CD8-positive, alpha-beta T cell (primary cell): ENCODE measurements at places on chromosomes 2 and 18.

DNA sequence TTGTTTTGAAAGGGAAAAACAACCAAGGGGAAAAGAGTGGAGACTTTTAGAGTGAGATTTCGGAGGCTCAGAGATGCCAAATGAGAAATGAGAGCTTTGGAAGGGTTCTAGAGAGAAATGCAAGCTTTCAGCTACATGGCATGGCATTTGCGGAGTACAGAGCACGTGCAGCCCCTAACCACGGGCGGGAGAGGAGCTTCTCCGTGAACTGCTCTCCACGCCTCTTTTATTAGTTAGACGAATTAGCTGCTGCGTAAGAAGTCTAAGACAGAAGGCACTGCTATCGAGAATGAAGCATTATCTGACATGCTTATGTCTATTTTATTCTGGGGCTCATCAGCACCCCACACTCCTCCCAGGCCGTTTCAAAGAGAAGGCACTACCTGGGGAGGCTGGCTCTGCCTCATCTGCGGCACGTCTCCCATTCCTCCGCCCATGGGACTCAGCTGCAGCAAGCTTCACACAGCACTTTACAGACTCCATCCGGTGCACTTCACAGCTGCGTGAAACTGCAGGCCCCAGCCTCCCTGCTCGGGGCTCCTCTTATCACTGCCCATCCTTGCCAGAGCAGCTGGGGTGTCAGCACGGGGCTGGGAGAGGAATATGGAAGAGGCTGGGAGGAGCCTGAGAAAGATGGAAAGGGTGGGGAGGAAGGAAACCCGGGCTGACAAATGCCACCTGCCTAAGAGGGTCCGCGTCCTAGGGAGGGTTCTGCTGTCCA, 207.3 kb upstream of the APCDD1 start:
- no peak for DNase-seq

GRCh38 chr2:187393211-187393610, 54.8 kb downstream of the CALCRL start:
- no peak for DNase-seq

DNA sequence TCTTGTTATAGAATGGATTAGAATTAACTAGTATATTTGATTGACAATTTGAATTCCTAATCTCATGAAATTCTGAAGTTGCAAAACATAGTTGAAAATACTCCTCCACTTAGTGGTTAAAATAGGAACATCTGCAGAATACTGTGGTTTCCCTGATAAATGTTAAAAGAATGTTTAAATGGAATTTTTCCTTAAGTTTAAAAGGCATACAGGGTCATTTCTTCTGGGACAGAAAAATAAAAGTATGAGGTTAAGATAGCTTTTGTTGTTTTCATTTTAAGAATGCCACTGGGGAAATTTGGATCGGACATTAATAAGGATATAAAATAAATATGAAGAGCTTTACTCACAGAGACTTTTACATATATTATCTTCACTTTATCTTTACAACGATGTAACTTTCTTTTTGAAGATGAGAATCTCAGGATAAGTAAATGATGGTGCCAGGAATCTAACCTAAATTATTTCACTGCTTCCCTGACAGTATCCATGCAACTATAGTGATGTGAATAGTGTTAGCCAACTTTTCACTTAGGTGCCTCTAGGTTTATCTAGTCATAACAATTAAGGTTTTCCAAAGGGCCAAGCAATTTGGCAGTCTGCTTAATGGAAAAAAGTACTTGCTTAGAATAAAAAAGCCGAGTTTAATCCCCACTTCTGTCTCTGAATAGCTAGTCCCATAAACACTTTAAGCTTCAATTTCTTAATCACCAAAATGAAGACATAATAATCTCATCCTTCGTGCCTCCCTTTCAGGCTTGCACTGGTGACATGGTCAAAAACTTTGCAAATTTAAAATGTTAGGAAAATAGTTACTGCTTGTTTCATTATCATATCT, 151.8 kb upstream of the STK17B start:
- DNase-seq: no peak

- DNase-seq: no peak
Measured at GRCh38 chr2:557635-558301, 119.4 kb downstream of the TMEM18 start.

DNA sequence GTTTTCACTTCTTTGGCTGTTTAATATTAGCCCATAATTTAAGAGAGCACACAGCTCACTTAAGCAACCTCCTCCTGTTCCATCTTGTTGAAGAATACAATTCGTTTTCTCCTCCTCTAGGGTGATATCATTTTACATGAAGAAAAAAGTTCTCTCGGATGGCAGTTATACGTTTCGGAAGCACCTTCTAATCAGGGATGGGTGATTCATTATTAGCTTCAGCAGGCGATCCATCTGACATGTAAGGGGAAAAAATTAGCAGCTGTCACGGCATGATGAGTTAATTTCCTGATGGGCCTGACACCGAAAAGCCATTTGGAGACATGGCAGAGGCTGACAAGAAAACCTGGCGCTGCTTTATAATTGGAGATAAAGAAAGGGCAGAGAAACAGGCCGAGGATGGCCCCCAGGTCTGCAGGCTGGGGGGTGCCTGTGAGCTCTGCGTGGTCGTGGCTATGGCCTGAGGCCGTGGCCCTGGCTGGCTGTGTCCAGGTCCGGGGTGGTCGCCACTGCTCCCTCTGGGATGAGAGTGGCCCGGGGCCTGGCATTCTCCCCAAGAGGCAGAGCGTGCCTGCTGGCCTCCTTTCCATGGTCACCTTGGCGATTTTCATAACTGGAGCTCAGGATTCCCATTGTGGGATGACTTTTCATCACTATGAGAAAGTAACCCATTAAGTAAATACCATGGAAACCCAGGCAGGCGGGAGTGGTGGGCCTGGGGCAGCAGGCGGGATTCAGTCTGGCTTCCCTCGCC, 140.1 kb downstream of the PTGR3 start:
- DNase-seq: no peak

DNA sequence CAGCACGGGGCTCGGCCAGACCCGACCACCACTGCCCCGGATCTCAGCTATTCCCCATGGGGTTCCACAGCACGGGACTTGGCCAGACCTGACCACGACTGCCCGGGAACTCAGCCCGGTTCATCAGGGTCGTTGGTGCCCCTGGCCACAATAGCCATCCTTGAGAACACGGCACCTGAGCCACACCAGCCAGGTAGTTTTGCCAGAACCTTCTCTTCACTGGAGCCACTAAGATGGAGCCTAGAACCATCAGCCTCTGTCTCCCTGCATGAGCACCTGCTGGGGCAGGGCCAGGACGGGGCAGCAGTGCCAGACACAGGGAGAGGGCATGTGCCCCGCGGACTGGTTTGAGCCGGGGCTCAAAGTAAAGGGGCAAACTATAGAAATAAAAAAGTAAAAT, 11.4 kb upstream of the KCNG2 start:
- no peak for DNase-seq

DNA sequence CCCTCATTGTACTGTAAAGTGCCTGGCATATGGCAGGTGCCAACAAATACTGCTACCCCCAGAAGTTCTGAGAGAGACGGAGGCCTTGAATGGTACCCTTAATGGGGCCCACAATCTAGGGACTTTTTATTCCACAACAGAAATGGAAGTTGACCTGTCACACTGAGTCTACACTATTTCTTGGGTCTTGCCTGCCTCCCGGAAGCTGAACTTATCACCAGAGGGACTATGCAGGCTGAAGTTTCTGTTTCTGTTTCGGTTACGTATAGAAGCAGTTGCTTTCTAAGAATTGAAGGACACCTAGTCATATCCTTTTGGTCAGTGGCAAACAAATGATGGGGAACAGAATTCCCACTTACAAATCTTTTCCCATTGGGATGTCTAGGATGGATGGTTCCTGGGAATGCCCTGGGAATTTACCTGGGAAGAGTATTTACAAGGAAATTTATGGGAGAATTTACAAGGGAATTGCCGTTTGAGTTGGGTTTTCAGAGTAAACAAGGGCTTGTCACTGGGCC, 74.2 kb downstream of the HS1BP3 start:
- DNase-seq: no peak

DNA sequence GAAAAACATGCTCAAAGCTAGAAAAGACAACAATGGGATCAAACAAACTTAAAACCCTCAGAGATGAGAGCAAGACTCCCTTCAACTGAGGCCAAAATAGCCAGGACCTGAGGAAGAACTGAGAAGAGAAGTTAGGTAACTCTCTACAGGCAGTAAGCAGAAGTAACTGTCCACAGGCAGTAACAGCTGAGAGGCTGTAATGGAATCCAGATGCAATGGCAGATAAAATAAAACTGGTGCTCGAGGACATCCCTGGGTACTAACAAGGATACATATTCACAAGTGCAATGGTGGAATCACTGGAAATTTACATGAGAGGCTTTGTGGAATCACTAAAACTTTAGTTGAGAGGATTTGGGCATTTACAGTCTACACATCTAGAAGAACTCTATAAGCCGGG, 30.4 kb upstream of the C2orf66 start:
- no peak for DNase-seq

DNA sequence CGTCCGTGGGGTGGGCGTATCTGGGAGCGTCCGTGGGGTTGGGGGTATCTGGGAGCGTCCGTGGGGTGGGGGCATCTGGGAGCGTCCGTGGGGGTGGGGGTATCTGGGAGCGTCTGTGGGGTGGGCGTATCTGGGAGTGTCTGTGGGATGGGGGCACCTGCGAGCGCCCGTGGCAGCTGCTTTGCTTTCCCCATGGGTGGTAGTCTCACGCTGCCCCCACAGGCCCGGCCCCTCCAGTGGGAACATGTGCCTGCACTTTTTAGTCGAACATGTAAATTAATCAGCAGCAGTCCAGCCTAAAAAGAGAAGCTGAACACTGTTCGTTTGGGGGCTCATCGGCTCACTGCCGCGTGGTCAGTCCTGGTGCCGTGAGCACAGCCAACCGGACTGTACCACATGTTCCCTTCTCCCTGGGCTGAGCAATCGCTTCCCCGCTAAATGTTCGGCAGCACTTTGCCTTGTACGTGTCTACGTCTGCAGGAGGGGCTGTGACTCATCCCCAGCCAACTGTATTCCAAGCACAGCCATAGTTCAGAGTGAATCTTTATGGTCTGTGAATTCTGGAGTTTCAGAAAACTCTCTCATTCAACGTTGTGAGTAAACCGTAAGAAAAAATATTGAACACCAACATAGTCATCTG, 271.5 kb downstream of the AGAP1 start:
- DNase-seq: no peak

DNA sequence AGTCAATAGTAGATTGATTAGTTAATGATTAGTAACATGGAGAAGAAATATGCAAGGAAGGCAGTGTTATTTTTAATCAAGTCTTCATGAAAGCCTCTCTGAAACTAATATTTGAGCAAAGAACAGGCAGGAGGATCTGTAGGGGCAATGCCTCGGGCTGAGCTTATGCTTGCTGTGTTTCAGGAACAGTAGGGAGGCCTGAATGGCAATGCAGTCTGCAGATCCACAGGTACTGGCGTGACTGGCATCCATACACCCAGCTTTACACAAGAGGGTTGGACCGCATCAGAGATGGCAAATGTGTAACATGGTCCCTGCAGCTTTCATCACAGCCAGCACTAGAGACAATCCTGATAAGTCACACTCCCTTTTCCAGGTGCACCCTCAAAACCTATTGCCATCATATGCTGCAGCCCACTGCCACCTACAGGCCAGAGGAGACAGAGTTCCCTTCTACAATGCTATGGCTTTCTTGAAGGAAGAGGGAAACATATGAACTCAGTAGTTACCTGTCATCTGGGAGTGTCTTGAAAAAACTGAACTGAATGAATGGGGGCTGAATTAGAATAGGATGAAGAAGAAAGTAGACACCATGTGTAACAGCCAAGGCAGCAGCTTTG, 582.4 kb upstream of the RAB6C start:
- no peak for DNase-seq

DNA sequence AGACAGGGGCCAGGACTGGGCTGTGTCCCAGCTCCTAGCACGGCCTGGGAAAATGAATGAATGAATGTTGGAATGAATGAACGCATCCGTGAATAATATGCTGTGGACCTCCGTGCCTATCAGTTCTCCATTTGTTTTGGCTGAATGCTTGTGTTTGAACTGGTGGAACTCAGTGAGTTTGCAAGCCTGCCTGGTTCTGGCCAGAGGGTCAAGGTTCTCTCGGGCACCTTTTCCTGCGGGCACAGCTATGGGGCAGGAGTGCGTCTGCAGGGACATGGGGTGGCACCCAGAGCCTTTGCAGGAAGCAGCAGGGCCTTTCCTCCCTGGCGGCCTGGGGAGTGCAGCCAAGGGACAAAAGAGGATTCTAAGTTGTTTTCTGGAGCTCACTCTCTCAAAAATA, 17.6 kb upstream of the PDIA6 start:
- DNase-seq: no peak

DNA sequence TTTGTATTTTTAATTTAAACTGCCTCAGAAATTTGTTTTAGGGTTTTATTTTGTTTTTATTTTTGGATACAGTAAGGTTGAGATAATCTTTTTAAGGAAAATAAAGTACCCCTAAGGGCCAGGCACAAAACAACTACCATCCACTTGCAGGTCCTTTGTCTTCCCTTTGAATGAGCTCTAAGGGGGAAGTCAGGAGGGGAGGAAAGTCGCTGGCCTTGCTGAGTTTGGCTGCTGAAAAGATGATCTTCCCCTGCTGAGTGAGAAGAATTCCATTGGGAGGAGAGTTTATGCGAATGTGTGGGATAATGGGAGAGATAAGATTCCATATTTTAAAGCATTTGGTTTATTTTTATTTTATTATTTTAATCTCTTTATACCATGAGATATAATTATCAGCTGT, 100.7 kb downstream of the ARHGAP15 start:
- DNase-seq: no peak

- no peak for DNase-seq
Measured at GRCh38 chr2:190634381-190634780, 14.5 kb upstream of the NAB1 start.

GRCh38 chr2:70817284-70817954, 3.0 kb downstream of the CLEC4F start:
- no peak for DNase-seq

- no peak for DNase-seq
Measured at GRCh38 chr2:102129951-102130646, 12.4 kb upstream of the IL1R1 start.

DNA sequence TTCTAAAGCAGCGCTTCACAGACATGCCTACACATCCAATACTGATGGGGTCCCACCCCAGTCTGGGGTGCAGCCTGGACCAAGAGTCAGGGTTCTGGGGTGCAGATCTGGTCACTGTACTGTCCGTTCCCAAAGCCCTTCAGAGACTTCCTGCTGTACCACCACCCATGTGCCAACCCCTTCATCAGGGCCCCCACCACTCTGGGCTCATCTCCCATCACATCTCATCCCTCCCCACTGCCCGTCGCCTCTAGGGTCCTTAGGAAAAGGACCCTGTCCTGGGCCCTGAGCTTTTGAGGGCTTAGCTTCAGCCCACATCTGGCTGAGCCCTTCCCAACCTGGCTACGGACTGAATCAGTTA, 37.9 kb upstream of the ID2 start:
- no peak for DNase-seq

DNA sequence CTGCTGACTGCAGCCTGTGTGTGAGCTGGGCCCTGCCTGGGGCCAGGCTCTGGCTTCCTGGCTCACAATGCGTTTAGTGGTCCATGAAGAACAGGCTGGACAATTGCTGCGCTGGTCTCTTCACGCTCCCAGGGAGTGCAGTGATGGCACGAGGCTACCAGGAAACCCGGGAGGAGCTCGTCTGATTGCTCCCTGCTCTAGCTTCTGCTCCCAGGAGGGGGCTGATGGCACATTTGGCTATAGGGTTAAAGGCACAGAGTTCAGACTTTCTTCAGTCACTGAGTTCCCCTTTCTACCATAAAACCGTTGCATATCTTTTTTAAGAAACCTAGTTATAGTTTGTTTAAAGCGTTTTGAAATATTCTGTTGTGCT, 60.1 kb downstream of the KCNF1 start:
- DNase-seq: no peak
